ENCODE measurements at places on chromosomes 5 and 9. TPM values are rescaled to one million over a fixed set of nuclear protein-coding genes. Genes with fewer than 3 reads are reported as not detected.

- DNase-seq, result no peak
These were observed 38.7 kb downstream of the CCDC125 start for GRCh38 chr5:69293882-69294281.

DNA sequence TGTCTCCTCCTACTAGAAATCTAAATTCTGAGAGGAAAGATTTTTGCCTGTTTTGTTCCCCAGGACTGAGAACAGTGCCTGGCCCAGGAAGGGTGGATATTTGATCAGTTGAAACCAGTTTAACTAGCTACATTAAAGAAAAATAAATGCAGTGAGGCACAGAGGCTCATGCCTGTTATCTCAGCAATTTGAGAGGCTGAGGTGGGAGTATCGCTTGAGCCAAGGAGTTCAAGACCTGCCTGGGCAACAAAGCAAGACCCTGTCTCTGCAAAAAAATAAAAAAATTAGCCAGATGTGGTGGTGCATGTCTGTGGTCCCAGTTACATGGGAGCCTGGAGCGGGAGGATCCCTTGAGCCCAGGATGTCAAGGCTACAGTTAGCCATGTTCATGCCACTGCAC lies 104.8 kb upstream of the CPEB4 start:
- DNase-seq, result no peak

DNA sequence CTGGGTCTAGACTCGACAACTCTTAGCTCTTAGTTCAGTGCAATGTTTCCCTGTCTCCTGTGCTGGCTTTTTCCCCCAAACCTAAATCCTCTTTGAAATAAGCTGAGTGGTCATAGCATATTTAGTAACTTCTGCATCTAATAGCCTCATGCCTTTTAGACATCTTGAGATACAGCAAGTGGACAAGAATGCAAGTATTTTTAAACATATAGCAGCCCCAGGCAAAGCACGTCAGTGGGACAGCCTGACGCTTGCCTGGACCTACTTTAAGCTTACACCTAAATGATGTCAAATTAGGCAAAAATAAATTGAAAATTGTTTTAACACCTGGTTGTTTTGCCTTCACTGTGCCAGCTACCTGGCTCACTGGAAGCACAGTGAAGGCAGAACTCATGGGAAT lies 8.0 kb downstream of the C9 start:
- no peak for DNase-seq

DNA sequence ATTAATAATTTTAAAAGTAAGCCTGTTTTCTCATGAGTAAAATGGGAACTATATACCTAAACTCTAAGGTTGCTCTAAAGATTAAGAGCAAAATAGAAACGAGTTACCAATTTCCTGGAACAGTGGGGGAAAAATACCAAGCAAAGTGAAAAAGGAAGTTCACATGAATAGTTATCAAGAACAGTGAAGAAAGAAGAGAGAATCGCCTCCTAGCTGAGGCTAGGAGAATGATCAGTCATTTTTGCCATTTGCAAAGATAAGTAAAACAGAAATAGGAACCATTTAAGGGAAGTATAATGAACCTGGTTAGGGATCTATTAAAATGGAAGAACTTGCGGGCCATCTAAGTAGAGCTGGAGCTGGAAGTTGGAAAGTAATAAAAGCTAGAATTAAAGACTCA lies 50.7 kb downstream of the P4HA2 start:
- DNase-seq, result no peak

- DNase-seq, result no peak
These were observed 195.3 kb upstream of the NR4A3 start for GRCh38 chr9:99626426-99626825.

- no peak for DNase-seq
These were observed 42.2 kb upstream of the FABP6 start for GRCh38 chr5:160187091-160187490.

DNA sequence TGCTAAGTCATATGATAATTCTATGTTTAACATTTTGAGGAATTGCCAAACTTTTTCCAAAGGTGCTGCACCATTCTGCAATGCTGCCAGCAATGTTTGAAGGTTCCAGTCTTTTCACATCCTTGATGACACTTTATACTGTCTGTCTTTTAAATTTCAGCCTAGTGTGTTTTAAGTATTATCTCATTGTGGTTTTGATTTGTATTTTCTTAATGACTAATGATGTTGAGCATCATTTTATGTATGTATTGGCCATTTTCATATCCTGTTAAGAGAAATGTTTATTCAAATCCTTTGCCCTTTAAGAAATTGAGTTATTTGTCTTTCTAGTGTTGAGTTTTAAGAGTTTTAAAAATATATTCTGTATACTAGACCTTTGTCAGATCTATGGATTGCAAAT lies 5.0 kb upstream of the TEX48 start:
- DNase-seq, result no peak

DNA sequence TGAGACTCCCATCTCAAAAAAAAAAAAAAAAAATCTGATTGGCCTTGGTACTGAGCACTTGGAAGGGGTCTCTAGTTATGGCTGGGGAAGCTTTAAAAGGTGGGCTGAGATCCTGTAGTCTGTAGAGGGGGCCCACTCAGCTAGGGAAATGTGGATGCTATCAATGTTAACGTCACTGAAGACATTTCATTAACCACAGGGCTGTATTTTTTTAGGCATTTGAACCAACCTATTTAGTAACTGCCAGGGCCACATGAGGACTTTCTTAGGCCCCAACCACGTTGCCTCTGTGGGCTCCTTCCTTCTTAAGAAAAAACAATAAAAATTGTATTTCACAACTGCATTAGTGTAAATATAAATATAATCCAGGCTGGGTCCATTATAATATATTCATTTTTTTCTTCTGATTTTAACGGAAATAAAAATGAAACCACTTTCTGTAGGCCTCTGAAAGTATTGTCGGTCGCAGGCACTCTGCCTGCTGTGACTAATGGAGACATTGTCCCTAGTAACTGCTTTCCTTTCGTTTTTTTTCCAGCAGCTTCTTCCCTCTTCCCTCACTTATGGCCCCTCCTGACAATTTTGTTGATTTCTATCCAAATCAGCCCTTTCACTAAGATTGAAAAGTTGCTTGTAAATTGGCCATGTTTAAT lies 71.6 kb downstream of the GCNT1 start:
- no peak for DNase-seq

DNA sequence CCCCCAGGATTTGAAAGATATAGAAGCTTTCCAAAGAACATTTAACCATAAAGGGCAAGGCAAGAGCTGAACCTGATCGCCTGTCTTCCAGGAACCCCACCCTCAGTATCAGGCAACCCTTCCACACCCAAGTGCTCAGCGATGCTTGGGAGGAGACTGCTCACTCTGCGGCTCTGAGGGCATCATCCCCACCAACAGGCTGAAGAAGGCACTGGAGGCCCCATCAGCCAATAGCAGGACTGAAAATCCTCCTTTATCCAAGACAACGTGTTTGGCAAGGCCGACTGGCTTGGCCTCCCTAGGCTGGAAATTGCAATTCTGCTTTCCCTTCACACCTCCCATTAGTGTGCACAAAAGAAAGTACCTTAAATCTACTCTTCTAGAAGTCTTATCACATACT lies 1.4 kb upstream of the PPP2CA start:
- DNase-seq, result peak; percentile 59

- no peak for DNase-seq
These were observed 84.3 kb upstream of the RAPGEF1 start for GRCh38 chr9:131824155-131824594.

DNA sequence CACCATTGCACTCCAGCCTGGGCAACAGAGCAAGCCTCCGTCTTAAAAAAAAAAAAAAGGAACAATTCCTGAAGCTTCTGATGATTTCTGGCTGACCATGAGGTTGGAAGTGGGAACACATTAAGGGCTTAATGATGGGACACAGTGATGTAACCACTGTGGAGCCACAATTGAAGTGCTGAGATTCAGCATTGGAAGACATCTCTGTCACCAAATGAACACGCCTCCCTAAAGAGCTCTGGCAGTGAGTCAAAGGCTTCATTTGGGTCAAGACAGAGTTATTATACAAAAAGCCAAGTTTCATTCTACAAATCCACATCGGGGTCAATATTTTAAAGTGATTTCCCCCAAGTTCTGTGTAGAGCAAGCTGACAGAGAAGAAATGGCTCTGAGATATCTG lies 4.5 kb upstream of the S1PR3 start:
- no peak for DNase-seq

- no peak for DNase-seq
These were observed 53.9 kb upstream of the IL17B start for GRCh38 chr5:149432911-149433401.

- DNase-seq, result peak; percentile 49
These were observed 1.0 kb downstream of the BASP1 start for GRCh38 chr5:17218353-17219005.

FOXE1 gene
- polyA plus RNA-seq, result 0.99 TPM

BTNL8 gene
- polyA plus RNA-seq, result 12.5 TPM
